ENCODE measurements at places on chromosomes 12 and 14. TPM values are rescaled to one million over a fixed set of nuclear protein-coding genes. Genes with fewer than 3 reads are reported as not detected.

- DNase-seq = no peak
Measured at GRCh38 chr12:109920261-109920780, 20.2 kb downstream of the TCHP start.

GRCh38 chr14:103641161-103641560, 12.2 kb downstream of the KLC1 start:
- no peak for DNase-seq

- DNase-seq = no peak
Measured at GRCh38 chr12:113273053-113273725, 51.9 kb downstream of the TPCN1 start.

DNA sequence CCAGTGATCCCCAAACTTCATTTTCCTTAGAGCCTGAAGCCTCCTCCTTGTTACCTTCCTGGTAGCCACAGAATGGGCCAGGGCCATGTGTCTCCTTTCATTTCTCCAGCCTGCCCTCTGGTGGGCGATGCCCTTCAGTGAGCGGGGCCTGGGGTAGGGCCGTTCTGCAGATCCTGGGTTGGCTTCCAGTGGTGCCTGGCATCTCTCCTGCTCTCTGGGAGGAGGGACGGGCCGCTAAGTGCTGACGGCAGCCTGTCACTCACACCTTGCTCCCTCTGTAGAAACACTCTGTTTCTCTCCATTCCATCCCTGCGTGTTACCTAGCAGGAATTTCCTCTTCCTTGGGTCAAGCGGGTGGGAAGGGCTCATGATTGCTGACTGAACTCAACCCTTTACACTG, 232.1 kb downstream of the CACNA1C start:
- peak; percentile 58 for DNase-seq

Gene DLGAP5
- total RNA-seq = 1.2 TPM

DNA sequence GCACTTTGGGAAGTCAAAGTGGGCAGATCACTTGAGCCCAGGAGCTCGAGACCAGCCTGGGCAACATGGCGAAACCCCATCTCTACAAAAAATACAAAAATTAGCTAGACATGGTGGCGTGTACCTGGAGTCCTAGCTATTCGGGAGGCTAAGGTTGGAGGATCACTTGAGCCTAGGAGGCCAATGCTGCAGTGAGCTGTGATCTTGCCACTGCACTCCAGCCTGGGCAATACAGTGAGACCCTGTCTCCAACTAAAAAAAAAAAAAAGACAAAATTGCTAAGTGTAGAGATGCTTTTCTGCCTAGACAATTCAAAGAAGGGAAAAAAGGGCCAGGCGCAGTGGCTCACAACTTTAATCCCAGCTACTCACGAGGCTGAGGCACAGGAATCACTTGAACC, 3.4 kb upstream of the LRP6 start:
- DNase-seq = no peak

Gene OVCH1
- not detected for total RNA-seq

DNA sequence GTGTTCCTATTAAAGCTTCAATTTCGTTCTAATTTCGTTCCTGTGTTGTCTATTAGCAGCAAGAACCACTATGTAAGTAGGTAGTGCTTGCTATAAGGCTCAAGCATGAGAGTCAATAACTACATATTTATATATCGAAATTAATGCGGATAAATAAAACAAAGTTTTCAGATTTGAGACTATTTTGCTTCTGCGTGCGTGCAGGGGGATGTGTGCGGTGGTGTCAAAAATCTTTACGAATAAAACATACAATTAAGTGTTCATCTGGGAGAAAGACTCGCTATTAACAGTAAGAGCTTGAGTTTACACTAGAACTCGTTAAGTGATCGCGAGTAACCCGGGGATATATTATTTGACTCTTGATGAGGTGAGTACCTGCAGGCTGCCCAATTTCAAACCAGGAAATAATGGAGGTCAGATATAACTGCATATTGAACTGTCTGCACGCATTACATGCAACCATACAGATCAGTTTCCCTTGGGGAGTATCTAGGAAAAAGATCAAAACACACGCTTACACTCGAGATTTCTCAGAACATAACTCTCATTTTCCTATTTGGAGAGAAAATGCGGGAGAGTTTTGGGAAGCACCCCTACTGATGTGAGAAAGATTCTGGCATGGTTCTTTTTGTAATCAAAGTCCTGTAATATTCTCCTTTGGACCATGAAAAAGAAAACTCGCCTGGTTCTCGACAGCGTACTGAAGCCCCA, 813 bp downstream of the TWF1 start:
- no peak for DNase-seq

Gene CEBPE
- total RNA-seq = 0.20 TPM

- DNase-seq = peak; percentile 65
Measured at GRCh38 chr12:15823360-15824128, 34.4 kb upstream of the EPS8 start.

Gene RASSF8
- total RNA-seq = 40.7 TPM

- peak; percentile 64 for DNase-seq
Measured at GRCh38 chr14:78836777-78837176, 666.6 kb downstream of the NRXN3 start.

DNA sequence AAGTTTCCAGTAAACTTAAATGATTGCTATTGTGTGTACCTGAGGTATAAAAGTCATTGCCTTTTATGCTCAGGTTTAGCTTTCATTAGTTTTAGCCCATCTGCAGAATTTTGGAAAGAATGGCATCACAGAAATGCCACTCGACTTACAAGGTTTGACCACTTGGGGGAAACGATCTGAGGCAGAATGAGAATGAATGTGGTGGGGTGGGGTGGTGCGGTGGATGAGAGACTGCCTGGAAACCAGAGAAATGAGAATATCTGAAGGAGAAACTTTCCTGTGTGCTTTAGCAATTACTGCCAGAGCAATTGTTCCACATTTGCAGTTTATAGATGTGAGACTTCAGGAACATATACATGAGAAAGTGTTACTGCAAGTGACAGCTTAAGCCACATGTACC, 225.4 kb upstream of the PDE3A start:
- DNase-seq = no peak

GRCh38 chr14:101620821-101621785, 59.8 kb downstream of the DIO3 start:
- no peak for DNase-seq

Gene GAS2L3
- 65.9 TPM for total RNA-seq
